ENCODE measurements at places on chromosomes 7 and 10. TPM values are rescaled to one million over a fixed set of nuclear protein-coding genes. Genes with fewer than 3 reads are reported as not detected.

RINT1 gene
- 14.1 TPM for total RNA-seq

CACNB2 gene
- total RNA-seq = 1.5 TPM

DNA sequence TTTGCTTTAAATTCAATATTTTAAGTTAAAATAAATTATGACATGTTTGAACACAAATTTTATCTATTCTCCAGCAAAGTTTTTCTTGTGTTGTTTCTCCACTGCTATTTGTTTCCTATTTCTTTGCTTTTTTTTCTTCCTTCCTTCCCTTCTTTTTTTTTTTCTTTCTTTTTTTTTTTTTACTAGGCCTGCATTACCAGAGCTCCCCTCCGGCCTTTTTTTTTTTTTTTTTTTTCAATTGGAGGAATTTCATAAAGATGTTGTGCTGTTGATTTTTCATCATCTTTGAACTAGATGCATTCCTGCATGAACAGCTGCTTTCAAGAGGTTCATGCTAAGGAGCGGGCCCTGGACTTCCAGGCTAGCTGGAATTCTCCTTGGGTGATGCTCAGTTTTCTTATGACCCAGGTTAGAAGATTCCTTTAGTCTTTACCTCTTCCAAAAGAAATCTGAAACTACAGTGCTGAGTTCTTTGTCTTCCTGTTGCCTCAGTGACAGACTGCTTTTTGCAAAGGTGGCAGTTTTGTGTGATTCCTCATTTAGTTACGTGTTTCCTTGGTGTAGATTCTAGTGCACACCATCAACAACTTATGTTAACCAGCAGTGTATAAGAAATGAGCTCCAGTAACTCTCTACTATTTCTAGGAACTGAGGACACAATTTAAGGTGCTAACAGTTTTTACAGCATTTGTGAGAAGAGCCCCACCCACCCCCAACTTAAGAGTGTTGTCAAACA lies 4.8 kb upstream of the CAMK1D start:
- H3K27ac ChIP-seq = no peak overlapping the region
- H3K4me3 ChIP-seq = no peak overlapping the region

DNA sequence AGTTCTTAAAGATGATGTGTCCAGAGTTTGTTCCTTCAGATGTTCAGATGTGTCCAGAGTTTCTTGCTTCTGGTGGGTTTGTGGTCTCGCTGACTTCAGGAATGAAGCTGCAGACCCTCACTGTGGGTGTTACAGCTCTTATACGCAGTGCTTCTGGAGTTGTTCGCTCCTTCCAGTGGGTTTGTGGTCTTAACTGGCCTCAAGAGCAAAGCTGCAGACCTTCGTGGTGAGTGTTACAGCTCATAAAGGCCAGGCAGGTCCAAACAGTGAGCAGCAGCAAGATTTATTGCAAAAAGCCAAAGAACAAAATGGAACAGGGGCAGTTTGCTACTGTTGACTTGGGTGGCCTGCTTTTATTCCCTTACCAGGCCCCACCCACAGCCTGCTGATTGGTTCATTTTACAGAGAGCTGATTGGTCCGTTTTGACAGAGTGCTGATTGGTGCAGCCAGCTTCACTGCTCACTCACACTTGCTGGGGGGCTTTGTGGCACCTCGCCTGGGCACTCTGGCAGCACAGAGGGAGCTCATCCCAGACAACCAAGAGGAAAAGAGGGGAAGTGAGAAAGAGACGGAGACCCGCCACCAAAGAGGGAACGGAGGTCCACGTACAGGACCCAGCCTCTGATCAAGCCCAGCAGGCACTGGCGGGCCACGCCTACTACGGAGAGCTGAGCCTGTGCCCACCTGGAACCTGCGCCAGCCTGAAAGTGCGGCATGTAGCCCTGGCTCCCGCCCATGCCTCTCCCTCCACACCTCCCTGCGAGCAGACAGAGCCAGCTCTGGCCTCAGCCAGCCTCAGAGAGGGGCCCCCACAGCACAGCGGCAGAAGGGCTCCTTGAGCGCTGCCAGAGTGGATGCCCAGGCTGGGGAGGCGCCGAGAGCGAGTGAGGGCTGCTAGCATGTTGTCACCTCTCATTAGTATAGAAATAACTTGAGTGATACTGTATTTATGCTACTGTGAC lies 55.8 kb upstream of the SEMA3C start:
- no peak overlapping the region for H3K4me3 ChIP-seq
- H3K4me1 ChIP-seq = no peaks in the 10 kb centered on the region
- H3K36me3 ChIP-seq = no peaks in the 10 kb centered on the region

GRCh38 chr10:15879663-15880062 lies 19.4 kb upstream of the MINDY3 start:
- peaks cover 4% of the 10 kb centered on the region for H3K27me3 ChIP-seq
- H3K27ac ChIP-seq = no peak overlapping the region
- DNase-seq = no peak
- H3K36me3 ChIP-seq = no peaks in the 10 kb centered on the region
- H3K4me1 ChIP-seq = no peaks in the 10 kb centered on the region

Measured in fibroblast of lung (primary cell).